AG09309 (cell line): ENCODE measurements at places on chromosomes 3 and 15.

DNA sequence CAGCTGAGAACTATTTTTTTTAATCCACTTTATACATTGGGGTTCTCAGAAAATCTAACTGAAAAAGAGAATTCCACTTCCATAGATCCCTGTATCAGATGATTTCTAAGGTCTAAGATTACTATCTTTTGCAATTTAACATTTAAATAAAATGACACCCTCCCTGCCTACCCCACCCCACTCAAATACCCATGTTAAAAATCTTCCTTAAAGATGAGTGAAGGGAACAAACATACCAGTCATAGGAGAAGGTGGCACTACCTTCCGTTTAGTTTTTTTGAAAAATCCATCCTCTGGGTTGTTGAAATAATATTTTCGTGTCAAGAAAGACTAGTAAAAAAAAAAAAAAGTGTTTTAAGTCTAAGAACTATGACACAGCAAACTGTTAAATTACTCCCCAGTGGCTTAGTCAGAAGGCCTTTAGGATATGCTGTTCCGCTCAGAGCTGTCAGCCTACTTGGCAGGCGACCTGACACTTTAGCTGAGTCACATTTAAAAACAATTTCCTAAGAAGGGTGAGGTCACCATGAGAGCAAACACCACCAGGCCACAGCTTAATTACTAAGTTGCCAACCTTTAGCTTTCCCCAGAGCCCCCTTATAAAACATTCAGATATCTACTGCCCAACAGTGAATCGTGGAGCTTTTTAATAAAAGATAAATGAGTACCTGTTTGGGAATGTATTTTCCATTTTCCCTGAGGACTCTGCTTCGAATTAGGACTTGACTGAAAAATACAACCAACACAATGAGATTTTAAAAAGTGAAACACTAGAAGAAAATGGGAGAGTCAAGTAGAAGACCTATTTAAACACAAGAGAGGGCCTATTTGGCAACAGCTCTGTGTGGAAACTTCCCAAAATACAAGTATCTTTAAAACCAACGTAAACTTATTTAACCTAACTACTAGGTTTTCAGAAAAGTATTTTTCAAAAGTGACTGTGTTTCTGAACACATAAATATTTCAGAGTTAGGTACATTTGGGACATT lies 9.6 kb downstream of the EMC3 start:
- peak; percentile 98 for DNase-seq

- peak; percentile 99 for DNase-seq
Measured at GRCh38 chr15:60379525-60380274, 18.1 kb downstream of the ANXA2 start.

DNA sequence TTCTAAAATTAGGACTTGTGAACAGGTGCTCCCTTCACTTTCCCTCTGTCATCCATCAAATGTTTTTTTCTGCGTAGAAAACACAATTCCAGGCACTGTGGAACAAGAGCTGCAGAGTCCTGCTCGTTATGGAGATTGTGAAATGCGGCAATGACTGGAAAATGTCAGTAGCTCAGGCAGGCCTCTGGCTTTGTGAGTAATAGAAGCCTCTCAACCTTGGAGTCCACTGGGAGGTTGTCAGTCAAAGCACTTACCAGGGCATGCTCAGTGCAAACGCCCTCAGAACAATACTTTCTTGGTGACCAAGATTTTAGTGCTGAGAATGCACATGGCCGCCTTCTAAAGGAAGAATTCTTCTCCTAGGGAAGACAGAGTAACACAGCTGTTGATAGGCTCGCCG lies 26.7 kb upstream of the MED12L start:
- DNase-seq, result no peak

GRCh38 chr15:63909819-63910437 lies 76.2 kb upstream of the HERC1 start:
- peak; percentile 65 for DNase-seq

DNA sequence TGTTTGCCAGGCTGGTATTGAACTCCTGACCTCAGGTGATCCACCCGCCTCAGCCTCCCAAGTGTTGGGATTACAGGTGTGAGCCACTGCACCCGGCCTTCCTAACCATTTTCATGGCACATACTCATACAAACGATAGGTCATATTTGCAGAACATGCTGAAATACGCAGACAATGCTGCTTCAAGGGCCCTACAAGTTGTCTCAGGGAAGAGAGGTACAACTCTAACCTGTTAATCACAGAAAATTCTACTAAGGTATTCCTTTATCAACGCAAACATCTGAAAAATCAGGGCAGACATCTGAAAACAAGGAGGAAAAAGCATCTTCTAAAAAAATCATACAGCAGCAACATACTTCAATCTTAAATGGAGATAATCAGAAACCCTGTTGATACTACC lies 39.9 kb downstream of the RAF1 start:
- DNase-seq, result no peak

DNA sequence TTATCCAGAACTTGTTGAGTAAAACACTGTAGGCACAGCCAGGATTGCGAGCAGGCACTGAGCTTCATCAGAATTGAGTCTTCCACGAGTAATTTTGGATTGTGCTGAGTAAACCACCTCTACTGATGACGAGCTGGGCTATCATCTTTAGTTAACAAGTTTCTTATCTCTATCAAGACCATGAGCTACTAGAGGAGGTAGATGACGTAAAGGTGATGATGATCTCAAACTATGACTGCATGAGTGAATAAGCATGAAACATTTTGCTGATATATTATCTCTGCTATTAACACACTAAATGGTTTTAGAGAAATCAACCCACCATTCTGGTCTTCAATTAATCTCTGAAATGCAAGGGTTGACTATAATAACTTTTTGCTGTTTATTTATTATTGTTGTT lies 506.0 kb downstream of the GBE1 start:
- DNase-seq, result no peak

- no peak for DNase-seq
Measured at GRCh38 chr15:38069511-38070011, 135.1 kb downstream of the TMCO5A start.

DNA sequence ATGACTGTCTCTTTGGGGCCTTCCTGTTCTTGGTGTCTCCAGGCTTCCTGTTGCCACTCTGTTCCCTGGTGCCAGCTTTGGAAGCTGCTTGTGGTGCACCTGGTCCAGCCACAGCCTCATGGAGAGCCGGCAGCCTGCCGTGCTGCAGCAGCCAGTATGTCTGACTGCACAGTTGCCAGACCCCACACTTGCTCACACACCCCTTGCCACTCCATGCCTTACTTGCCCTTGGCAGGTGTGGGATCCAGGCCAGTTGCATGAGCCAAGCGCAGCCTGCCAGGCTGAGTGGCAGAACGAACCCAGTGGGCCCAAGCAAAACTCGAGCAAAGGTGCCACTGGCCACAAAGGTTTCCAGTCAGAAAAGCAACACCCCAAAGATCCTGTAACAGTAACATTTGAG lies 309.2 kb downstream of the DOCK3 start:
- no peak for DNase-seq

DNA sequence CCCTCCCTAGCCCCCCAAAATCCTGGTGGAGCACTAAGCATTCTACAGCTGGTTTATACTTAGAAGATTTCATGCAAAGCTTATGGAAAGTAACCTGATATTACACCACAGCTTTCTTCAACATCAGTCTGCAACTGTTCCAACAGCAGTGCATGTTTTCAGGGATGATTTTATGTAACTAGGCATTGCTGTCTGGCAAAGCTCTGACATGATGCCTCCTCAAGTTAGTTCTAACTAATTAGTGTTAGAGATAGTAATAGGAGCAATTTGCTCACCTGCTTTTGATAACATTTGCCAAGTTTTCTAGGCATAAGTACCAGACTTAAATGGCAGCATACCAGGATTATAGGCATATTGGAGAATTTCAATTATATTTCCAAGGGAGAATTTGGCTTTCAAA lies 330.3 kb upstream of the SGO1 start:
- peak; percentile 0 for DNase-seq

GRCh38 chr15:42608110-42608531 lies 32.7 kb downstream of the STARD9 start:
- DNase-seq, result no peak

DNA sequence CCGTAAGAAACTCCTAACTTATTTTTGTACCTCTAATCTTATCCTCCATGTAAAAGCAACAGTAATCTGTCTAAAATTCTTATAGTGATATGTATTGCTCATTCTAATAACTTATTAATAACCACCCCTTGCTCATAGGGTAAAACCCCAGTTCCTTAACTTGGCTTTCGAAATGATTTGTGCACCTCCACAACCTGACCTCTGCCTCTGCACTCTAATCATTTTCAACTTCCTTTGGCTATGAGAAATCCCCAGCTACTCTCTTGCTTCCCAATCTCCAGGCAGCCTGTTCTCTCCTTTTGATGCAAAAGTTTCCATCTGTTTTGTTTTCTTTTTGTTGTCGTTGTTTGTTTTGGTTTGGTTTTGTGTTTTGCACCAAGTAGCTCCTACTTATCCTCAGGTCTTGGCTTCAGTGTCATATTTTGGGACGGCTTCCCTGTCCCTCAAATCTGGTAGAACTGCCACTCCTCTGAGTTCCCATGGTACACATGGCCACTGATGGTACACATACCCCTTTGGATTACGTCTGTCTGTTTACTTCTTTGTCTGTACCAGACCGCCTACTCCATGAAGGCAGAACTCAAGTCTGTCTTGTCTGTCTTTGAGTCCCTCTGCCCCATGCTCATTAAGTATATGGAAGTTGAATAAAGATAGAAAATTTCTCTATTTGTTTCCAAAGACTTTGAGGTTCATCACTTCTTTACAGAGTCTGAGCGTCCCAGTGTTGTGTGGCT lies 105.6 kb upstream of the TGFBR2 start:
- no peak for DNase-seq

DNA sequence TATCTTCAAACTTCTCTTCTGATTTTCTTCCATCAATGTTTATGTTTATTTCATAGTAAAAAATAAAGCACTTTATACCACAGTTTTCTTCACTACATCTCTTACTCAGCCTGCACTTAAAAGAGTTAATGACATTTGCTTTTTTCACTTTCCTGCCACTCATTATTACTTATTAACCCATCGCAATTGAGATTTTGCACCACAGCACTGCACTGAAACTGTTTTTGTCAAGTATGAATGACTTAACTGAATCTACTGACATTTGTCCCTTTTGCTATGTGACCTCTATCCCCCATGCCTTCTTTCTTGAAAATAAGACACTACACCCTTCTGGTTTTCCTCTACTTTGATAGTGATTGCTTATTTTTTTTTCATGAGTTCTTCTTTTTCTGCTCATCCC lies 739.7 kb upstream of the DPPA4 start:
- DNase-seq, result no peak

- no peak for DNase-seq
Measured at GRCh38 chr3:374459-374858, 177.9 kb downstream of the CHL1 start.

DNA sequence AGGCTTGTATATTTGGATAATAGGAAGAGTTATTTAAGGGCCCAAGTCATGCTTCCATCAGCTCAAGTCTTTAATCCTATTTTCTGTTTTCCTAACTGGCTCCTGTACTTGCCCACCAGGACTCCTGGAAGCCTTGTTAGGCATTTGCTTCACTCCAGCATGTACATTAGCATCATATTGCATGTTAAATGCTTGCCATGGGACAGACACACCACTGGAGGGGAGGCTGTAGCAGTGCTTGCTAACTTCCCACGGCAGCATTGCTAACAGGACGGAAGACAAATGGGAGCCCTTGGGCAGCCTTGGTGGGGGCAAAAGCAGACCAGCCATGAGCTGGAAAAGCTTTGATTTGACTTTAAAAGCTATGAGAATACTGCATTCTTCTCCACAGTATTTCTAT lies 6.1 kb downstream of the TMOD2 start:
- DNase-seq, result no peak

- no peak for DNase-seq
Measured at GRCh38 chr15:89489376-89489775, 7.0 kb downstream of the RHCG start.

GRCh38 chr3:67647390-67647878 lies 7.0 kb downstream of the SUCLG2 start:
- DNase-seq, result peak; percentile 92

- DNase-seq, result no peak
Measured at GRCh38 chr3:161474139-161474538, 22.5 kb upstream of the OTOL1 start.

- DNase-seq, result no peak
Measured at GRCh38 chr15:65044724-65045481, at the start of gene SLC51B. Gene SLC51B, plus strand, starts transcription at chr15:65045387. Its CDS starts 4,618 bp downstream, at chr15:65050005.

GRCh38 chr3:64318001-64318400 lies 92.7 kb upstream of the PRICKLE2 start:
- no peak for DNase-seq

DNA sequence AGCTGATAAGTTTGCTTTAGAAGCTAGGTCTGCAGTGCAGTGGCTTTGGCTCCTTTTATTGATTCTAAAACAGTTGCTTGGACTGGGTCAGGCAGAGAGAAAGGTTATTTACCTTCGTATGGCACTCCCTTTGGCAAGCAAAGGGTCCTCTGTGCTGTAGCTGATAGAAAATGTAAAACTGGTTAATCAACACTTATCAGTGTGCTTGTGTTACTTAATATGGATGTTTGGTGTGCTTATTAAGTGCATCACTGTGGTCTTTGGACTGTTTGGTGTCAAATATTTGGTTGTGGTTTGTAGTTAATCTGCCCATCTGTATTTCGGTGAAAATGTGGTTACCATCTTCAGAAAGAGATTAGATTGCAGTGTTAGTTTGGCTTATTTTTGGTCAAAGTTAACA lies 16.0 kb downstream of the UBE2E2 start:
- DNase-seq, result no peak

DNA sequence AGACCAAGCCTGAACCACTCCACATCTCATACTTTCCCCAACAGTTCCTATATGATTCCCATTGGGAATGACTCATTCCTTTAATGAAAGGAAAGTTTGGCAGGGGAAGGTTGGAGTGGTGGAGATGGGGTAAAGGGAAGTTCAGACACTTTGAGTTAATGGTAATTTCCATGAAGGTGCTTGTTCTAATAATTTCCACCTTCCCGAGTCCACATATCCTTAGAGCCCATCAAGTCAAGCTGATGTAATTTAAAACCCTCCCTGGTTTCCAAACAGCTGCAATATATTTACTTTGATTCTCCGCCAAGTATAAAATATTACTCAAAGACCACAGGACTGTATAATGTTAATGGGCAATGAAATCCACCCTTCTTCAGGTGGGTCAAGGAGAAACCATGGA lies 95.0 kb upstream of the GALNT15 start:
- DNase-seq, result no peak

DNA sequence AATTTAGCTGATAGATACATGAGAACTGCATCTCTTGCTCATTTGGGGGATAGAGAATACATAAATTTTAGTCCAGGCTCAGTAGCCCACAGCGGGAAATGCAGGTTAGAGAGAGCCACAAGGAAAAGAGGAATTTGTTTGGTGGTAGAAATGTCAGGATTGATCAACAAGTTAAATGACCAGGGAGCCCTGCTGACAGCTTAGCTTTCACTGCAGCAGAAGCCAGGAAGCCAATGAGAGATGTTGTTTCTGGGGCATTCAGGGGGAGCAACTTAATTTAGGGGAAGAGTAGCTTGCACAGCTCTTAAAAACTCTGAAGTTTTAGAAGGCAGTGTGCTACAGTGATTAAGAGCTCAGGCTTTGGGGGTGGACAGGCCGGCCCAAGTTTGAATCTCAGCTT lies 22.7 kb downstream of the ARHGEF26 start:
- no peak for DNase-seq

GRCh38 chr15:76146812-76147211 lies 87.0 kb downstream of the TMEM266 start:
- DNase-seq, result no peak
